Mononuclear cell (primary cell): ENCODE measurements at places on chromosomes 4 and X. TPM values are rescaled to one million over a fixed set of nuclear protein-coding genes. Genes with fewer than 3 reads are reported as not detected.

IKBKG gene
- total RNA-seq: 11.8 TPM

UGT2B17 gene
- total RNA-seq: 0.94 TPM

FGFBP2 gene
- total RNA-seq: 84.5 TPM

ZIC3 gene
- total RNA-seq: not detected

FAM241A gene
- total RNA-seq: 3.4 TPM

SEC31A gene
- 186 TPM for total RNA-seq

KCND1 gene
- 1.2 TPM for total RNA-seq

CCDC120 gene
- 2.9 TPM for total RNA-seq

DKC1 gene
- total RNA-seq: 39.3 TPM

BBS12 gene
- total RNA-seq: 1.3 TPM

DDX53 gene
- not detected for total RNA-seq

ADRA2C gene
- not detected for total RNA-seq

SERPINA7 gene
- not detected for total RNA-seq

TMEM31 gene
- total RNA-seq: not detected

USP27X gene
- 2.8 TPM for total RNA-seq

TRAPPC2 gene
- 31.5 TPM for total RNA-seq

RNF212 gene
- total RNA-seq: 3.1 TPM

MAP7D3 gene
- total RNA-seq: 3.3 TPM

SMR3B gene
- total RNA-seq: not detected

LINC00632 gene
- total RNA-seq: 0.21 TPM

GRPEL1 gene
- 50.5 TPM for total RNA-seq

ODAPH gene
- total RNA-seq: 0.10 TPM

BEX1 gene
- total RNA-seq: 0.52 TPM

DMP1 gene
- total RNA-seq: not detected

NRK gene
- under 0.01 TPM for total RNA-seq

TBC1D9 gene
- 8.7 TPM for total RNA-seq
